Effector CD4-positive, alpha-beta T cell (primary cell): ENCODE measurements at places on chromosomes 6 and 20.

DNA sequence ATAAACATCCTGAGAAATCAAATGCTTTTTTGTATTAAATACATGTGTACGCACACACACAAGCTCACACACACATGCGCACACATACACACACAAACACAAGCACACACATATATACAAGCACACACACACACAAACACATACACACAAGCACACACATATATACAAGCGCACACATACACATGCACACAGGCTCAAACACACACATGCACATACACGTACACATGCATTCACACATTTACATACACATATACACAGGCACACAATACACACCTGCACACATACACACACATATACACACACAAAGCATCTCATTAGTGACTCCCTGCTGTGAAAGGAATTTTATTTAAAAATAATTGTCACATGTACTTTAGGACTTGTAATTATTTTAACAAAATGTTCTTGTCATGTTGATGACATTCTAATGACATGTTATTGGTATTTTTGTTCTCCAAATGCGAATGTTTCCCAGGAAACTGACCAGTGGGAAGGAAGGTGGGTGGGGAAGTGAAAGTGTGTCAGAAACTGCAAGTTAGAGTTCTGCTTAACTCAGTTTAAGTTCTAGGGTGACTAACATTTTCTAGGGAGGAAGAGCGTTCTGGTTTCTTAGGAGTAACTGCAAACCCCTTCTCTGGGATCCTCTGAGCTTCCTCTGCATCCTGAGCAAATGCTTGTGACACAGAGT is 113.9 kb upstream of the ZNF217 start:
- no peak for DNase-seq

DNA sequence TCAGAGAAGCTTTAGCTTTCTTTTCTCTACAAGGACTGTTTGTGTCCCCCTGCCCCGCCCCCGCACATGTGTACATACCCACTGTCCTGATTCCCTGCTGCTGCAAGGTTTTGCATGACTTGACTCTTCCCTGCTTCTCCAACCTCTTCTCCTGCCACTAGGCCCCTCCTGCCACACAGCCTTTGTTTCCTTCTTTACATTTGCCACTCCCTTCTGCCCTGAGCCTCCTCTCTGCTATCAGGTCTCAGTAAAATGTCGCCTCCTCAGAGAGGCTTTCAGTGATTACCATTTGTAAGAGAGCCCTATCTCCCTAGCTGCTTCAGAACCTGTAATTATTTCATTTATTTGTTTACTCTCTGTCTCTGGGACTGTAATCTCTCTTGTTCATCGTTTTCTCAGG is 56.4 kb upstream of the VSTM2L start:
- no peak for DNase-seq

DNA sequence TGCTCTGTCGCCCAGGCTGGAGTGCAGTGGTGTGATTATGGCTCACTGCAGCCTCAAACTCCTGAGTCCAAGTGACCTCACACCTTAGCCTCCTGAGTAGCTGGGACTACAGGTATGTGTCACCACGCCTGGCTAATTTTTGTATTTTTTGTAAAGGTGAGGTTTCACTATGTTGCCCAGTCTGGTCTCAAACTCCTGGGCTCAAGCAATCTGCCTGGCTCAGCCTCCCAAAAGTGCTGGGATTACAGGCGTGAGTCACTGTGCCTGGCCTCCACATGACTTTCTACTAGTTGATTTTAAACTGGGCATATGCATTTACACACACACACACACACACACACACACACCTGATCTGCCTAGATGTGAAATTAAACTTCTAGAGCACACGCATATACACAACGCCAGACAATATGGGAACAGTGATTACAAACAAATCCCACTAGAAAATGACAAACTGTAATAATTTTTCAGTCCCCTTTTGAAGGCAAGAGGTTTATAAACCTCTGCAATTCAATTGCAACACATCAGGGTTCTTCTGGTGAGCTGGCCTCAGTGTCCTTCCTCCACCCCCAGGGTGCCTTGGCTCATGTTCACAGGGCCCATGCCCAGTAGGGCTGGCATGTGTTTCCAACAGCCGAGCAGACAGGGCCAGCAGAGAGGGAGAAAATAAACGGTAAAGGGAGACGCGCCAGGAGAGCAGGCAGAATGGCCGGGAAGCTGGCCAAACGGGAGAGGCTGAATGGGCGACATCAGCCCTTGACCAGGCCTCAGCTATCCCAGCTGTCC is 31.2 kb downstream of the PARD6B start:
- no peak for DNase-seq

DNA sequence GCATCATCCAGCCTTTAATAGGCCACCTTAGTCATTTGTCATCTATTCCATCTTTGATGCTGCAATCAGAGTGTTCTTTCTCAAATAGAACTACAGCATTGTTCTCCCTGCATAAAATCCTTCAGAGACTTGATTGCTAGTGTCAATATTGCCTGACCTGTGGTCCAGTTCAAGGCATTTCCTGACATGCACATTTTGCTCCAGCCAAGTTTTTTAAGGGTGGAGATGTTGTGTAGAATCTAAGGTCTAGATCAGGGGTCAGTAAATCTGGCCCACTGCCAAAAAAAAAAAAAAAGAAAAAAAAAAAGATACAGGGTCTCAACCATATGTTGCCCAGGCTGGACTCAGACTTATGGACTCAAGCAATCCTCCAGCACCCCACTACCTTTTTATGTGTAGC is 354.4 kb downstream of the FRK start:
- DNase-seq = no peak

GRCh38 chr20:46572153-46572552 is 21.7 kb upstream of the OCSTAMP start:
- DNase-seq = no peak

- no peak for DNase-seq
These were observed 17.6 kb upstream of the SNAI1 start for GRCh38 chr20:49964964-49965780.

DNA sequence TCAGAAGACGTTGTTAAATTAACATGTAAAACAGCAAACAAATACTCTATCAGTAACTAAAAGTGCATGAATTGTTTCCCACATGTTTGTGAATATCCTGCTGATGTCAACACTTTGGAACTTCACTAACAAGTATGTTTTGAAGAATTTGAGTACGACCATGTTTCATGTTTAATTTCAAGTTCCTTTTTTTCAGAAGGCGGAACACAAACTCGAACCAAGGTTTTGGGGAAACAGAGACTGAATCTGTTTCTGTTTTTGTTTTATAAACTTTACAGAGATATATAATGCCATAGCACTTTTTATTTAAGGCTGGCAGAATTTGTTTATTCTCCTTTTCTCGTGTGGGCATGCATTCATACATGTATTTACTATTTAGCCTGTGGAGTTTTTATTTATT is 509.3 kb upstream of the CITED2 start:
- DNase-seq = no peak

DNA sequence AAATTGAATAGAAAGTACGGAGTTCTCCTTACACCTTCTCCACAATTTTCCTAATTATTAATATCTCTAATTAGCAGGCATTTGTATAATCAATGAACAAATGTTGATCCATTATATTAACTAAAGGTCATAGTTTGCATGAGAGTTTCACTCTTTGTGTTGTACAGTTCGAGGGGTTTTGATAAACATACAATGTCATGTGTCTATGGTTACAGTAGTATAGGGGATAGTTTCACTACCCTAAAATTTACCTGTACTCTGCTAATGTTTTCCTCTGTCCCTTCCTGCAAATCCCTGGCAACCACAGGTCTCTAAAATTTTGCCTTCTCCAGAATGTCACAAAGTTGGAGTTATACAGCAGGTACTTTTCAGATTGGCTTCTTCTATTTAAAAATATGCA is 1199.8 kb upstream of the GJE1 start:
- no peak for DNase-seq

GRCh38 chr20:44020406-44021148 is 105.9 kb downstream of the TOX2 start:
- DNase-seq = no peak

GRCh38 chr20:45826381-45827019 is 612 bp downstream of the TNNC2 start:
- no peak for DNase-seq

GRCh38 chr6:117933471-117933870 is 26.4 kb downstream of the SLC35F1 start:
- no peak for DNase-seq

DNA sequence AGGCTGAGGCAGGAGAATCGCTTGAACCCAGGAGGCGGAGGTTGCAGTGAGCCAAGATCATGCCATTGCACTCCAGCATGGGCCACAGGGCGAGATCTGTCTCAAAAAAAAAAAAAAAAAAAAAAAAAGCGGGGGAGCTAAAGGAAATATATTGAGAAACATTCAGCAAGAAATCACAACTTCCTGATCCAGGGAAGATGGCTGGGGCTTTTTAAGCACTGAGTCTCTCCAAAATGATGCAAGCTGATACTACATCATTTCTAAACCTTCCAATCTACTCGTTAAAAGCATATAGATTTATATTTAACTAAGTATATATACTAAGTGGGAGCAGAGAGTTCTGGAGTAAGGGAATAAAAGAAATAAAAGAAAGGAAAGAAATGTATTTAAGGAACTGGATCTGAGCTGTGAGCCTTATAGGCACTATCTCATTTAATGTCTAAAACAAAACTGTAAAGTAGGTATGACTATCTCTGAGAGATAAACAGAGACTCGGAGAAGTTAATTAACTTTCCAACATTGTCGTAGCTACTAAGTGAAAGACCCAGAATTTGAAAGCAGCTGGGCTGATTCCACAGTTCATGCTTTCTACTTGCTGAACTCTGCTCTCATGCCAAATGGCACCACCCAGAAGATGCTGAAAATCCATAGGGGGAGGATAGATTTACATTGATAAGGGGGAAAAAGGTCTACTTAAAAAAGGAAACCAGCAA is 215.0 kb upstream of the MARCKS start:
- DNase-seq = no peak

DNA sequence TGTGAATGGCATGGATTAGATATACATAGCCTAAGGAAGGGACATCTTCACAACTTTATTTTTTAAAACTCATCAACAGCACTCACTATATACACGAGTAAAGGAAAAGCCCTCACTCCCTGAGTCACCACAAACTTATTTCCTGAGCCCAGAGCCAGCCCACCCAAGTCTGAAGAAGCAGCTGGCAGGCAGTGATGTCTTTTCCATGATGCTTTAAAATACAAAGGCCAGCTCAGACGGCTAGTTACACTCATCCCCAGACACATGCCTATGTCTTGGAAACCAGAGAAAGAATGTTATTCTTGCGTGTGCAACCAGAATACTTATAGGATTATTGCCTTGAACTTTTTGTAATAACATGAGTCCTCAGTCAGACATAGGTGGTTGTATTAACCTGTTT is 114.4 kb downstream of the ADGRG6 start:
- no peak for DNase-seq

DNA sequence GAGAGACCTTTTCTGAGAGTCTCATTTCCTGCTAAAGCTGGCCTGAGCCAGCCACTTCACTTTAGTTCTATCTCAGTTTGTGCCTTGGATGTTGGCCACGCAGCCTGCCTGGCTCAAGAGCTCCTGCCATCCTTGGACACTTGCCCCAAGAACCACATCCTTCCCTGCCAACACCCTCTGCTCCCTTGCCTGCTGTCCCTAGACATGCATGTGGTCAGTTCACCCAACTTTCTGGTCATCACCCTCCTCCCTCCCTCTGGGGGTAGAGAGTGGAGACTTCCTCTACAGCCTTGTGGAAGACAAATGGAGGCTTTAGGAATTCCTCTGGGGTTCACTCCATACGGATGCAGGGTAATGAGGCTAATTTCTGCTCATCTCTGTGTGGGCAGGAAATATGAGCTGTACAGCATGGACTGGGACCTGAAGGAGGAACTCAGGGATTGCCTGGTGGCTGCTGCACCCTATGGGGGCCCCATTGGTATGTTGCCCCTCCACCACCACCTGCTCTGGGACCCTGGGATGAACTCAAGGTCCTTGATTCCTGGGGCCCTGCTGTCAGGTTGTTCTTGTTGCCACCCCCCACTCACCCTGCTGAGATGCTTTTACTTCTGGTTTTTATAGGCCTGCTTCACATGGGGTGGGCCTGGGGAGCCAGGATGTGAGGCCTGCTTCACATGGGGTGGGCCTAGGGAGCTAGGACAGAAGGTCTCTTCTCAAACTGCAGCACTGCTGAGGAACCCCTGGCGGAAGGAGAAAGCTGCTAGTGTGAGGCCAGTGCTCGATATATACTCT is 13.8 kb upstream of the PTPRA start:
- no peak for DNase-seq

DNA sequence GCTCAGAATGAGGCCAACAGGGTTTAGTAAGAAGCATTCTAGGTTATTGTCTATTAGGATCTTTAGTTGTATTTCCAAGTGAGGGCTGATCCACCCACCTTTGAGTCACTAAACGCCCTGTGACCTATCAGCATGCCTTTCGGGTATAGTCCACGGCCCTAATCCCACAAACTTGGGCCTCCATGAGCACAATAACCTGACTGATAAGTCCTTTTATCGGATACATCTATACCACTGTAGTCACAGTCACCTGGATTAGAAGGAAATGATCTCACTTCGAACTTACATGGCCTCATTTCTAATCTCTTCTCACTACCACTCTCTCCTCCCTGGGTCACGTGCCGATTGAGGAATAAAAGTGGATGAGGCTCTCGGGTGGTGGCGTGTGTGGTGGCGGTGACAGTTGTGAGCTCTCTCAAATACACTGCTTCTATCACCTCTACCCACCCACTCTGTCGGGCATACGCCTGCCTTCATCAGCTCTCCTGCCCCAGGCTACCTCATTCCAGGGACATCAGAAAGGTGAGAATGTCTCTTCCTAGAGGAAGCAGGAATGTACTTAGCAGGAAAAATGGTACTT is 65.2 kb downstream of the TRAM2 start:
- no peak for DNase-seq

DNA sequence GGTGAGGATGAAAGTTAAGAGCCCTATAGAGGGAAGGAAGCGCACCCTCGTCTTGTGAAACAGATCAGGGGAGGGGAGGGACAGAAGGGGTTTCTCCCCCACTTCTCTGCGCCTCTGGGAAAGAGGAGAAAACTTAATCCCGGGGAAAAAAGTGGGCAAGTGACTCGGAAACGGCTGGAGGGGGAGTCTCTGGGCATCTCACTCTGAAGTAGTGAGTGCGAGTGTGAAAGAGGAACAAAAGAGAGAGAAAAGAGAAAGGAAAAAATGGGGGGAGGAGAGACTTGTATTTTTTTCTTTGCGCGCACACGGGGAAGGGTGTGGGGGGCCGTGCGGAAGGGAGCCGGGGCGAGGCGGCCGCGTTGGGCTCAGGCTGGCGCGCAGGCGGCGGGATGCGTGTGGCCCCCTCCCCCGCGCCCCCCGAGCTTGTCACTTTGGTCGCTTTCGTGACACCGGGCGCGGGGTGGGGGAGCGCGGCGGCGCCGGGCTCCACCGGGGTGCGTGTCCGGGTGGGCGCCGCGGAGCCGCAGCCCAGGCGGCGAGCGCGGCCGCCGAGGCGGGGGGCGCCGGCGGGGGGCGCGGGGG is 454 bp downstream of the L3MBTL3 start:
- DNase-seq = peak; percentile 29

- no peak for DNase-seq
These were observed 97.8 kb upstream of the PCSK2 start for GRCh38 chr20:17129089-17129488.

- DNase-seq = no peak
These were observed 200.6 kb downstream of the GMPR start for GRCh38 chr6:16438718-16439591.
